ENCODE measurements at places on chromosomes 12 and 14. TPM values are rescaled to one million over a fixed set of nuclear protein-coding genes. Genes with fewer than 3 reads are reported as not detected.

DNA sequence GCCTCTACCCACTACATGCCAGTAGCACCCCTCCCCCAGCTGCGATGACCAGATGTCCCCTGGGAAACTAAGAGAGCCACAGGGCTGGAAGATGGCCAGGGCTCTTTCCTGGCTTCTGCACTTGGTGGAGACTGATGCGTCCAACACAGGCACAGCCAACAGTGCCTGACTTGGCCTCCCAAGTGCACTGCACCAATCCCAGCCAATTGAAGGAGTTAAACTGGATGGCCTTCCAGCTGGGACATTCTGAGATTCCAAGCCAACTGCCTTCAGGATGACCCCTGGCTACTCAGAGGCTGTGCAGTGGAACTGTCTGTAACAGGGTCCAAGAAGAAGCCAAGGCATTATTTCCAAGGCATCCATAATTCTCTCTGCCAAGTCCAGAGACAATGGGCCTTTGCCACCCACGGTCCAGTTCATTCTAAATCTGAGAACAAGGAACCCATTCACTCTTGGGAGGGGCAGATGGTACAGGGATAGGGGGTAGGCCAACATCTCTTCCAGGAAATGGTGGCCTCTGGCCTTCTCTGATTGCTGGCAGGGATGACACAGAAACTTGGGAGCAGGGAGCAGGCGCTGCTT is 35.2 kb downstream of the PRIMA1 start:
- H3K4me1 ChIP-seq = no peaks in the 10 kb centered on the region
- H3K27me3 ChIP-seq = no peaks in the 10 kb centered on the region
- H3K36me3 ChIP-seq = no peaks in the 10 kb centered on the region
- DNase-seq = no peak
- H3K27ac ChIP-seq = no peak overlapping the region
- no peak overlapping the region for H3K4me3 ChIP-seq

DNA sequence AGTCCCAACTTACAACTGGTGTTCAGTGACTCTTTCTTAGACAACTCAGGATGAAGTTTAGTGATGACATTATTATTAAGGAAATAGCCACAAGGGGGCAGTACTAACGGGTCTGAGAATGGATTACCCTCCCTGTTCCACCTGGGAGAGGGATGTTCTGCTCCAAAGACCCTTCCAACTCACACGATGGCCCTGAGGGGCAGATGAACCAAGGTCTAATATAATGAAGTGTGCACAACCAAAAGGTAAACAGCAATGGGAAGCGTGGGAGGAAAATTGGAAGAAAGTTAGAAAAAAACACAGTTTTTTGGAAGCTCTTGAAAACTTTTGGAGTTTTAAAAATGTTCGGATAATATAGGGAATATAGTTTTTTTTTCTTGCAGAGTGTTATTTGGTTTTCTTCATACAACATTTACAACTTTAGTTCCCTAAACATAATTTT is 24.0 kb downstream of the FGF6 start:
- H3K27ac ChIP-seq = no peak overlapping the region
- no peaks in the 10 kb centered on the region for H3K4me1 ChIP-seq
- peak; percentile 26 for DNase-seq
- H3K27me3 ChIP-seq = peaks cover 13% of the 10 kb centered on the region
- no peak overlapping the region for H3K4me3 ChIP-seq

- H3K27ac ChIP-seq = no peak overlapping the region
- no peaks in the 10 kb centered on the region for H3K36me3 ChIP-seq
- no peak for DNase-seq
- no peaks in the 10 kb centered on the region for H3K4me1 ChIP-seq
These were observed 294.5 kb downstream of the GALC start for GRCh38 chr14:87698481-87698880.

DNA sequence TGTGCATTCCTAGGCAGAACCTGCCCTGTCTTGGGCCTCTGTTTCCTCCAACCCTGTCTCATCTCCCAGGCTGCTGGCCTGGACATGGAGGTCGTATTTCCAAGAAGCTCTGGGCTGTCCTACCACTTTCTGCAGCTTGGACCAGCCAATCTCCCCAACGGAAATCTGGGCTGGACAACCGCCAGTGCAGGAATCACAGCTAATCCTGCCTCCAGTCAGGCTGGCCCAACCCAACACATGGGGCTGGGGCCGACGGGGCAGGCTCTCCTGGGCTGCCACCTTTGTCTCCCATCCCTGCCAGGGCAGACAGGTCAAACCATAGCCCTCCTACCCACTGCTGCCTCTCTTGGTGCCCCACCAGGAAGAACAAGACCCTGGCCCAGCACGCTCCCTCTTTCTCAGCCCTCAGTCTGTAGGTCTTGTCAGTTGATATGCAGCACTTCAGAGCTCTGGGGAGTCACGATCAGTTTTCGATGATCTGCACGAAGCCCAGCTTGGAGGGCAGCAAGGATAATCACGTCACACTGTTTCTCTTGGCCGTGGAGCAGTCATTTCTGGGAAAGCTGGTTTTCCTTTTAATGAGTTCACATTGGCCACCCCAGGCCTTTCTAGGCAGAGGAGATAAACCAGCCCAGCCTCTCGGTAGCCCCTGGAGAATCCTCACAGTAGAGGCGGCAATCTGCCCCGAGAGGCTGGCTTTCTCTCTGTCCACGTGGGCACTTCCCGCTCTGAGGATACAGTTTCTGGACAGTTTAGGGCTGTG is 195.2 kb upstream of the PRMT8 start:
- peaks cover 6% of the 10 kb centered on the region for H3K4me1 ChIP-seq
- H3K27ac ChIP-seq = no peak overlapping the region
- H3K27me3 ChIP-seq = peaks cover 9% of the 10 kb centered on the region
- no peak overlapping the region for H3K4me3 ChIP-seq
- no peaks in the 10 kb centered on the region for H3K36me3 ChIP-seq
- peak; percentile 41 for DNase-seq

DNA sequence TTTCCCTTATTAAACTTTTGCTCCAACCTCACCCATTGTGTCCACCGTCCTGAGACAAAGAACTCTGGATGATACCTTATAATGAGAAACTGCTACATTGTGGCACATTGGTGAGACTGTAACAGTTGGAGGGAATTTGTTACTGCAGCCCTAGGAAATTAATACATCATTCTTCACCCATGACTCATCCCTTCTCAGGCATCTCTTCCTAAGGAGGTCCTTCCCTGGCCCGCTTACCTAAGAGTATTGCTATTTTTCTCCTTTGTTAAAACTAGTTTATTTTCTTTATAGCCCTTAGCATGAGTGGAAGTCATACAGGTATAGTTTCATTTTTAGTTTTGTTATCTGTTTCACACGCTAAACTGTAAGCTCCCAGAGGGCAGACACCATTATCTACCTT is 87.1 kb downstream of the TMEM260 start:
- no peaks in the 10 kb centered on the region for H3K4me1 ChIP-seq
- no peak for DNase-seq
- H3K4me3 ChIP-seq = no peak overlapping the region
- no peaks in the 10 kb centered on the region for H3K27me3 ChIP-seq
- H3K36me3 ChIP-seq = no peaks in the 10 kb centered on the region

PRB2 gene
- not detected for total RNA-seq

- H3K4me3 ChIP-seq = no peak overlapping the region
- no peaks in the 10 kb centered on the region for H3K27me3 ChIP-seq
- no peaks in the 10 kb centered on the region for H3K4me1 ChIP-seq
- H3K36me3 ChIP-seq = no peaks in the 10 kb centered on the region
These were observed 104.3 kb upstream of the PPFIA2 start for GRCh38 chr12:81863406-81863805.

DNA sequence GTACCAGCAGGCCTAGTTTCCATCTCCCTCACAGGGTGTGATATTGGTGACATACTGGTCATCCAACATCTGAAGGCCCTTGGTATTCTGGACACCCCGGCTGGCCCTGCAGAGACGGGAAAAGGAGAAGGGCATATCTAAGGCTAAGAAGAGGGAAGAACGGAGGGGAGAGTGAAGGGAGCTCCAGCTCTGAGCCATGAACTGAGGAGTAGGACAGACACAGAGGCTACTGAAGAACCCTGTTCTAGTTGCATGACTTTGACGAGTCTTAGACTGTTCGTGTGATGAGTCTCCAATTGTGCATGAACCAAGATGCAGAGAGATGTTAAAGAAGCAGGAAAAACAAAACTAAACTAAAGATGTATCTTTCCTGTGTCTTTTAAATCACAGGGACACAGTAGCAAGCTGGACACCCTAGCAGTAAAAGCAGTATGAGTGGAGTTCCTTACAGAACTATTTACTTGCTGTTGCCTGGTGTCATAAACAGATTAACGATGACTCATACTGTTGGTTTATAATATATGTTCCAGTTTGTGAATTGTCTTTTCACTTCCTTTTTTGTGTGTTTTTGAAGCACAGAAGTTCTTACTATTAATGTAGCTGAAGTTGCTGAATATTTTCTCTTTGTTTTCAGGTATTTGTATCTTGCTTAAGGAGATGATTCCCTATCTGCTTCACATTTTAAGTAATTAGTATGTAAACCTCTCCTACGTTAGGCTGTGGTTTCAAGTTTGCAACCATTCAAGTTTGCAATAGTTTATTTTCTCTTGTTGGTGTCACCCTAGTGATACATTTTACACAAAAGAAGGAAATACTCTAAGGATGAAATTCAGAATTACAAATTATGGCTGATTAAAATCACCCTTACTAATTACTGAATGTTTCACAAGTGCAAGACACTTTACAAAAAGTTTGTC is 15.7 kb downstream of the FAR2 start:
- H3K36me3 ChIP-seq = no peaks in the 10 kb centered on the region
- H3K4me1 ChIP-seq = peaks cover 4% of the 10 kb centered on the region
- no peak overlapping the region for H3K27ac ChIP-seq
- no peaks in the 10 kb centered on the region for H3K27me3 ChIP-seq
- H3K4me3 ChIP-seq = no peak overlapping the region

DNA sequence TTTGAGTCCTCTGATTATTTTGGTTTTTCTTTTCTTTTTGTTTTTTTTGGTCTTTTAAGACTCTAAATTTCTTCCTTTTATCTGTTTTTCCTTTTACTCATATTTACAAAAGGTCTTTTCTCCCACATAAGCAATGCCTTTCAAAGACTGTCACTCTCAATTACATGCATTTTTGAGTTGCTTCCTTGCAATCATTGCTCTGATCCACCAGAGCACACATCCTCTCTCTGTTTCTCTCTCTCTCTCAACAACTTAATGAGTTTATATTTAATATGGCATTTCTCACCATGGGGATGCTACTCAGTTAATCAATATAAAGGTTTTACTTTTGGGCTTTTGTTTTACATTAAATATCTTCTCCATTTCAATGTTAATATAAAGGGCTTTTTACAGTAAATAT is 62.7 kb upstream of the OR10AD1 start:
- H3K4me3 ChIP-seq = no peak overlapping the region
- DNase-seq = no peak
- H3K36me3 ChIP-seq = no peaks in the 10 kb centered on the region
- H3K4me1 ChIP-seq = no peaks in the 10 kb centered on the region
- H3K27ac ChIP-seq = no peak overlapping the region

- no peak for DNase-seq
- H3K4me3 ChIP-seq = no peak overlapping the region
- no peaks in the 10 kb centered on the region for H3K27me3 ChIP-seq
- H3K36me3 ChIP-seq = no peaks in the 10 kb centered on the region
- no peaks in the 10 kb centered on the region for H3K4me1 ChIP-seq
These were observed 1094.0 kb downstream of the FSCB start for GRCh38 chr14:43413084-43413483.

AP1G2 gene
- total RNA-seq = 54.4 TPM

DNA sequence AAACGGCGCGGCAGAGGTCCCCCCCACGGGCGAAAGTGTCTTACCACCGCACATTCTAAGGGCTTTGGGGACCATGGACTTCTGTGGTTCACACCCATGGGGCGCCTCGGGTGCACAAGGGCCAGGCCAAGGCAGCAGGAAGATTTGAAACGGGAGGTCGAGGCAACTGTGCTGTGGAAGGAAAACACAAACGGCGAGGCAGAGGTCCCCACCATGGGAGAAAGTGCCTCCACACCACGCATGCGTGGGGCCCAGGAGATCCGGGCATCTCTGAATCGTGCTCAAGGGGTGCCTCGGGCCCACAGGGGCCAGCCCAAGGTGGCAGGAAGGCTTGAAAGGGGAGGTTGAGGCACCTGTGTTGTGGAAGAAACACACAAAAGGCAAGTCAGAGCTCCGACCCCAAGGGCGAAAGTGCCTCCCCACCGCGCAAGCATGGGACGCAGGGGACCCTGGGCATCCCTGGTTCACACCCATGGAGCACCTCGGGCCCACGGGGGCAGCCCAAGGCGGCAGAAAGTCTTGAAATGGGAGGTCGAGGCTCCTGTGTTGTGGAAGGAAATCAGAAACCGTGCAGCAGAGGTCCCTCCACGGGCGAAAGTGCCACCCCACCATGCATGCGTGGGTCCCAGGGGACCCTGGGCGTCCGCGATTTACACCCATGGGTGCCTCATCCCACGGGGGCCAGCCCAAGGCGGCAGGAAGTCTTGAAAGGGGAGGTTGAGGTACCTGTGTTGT is 371.0 kb downstream of the ALG10 start:
- no peaks in the 10 kb centered on the region for H3K27me3 ChIP-seq
- peak; percentile 10 for DNase-seq
- H3K36me3 ChIP-seq = no peaks in the 10 kb centered on the region

PZP gene
- 0.59 TPM for total RNA-seq

GRCh38 chr12:71475280-71475679 is 35.7 kb downstream of the LGR5 start:
- peak; percentile 13 for DNase-seq
- H3K36me3 ChIP-seq = no peaks in the 10 kb centered on the region
- peak overlapping the region; percentile 73 for H3K27ac ChIP-seq
- H3K4me1 ChIP-seq = no peaks in the 10 kb centered on the region

- no peaks in the 10 kb centered on the region for H3K36me3 ChIP-seq
- H3K27ac ChIP-seq = no peak overlapping the region
- DNase-seq = no peak
- H3K4me1 ChIP-seq = no peaks in the 10 kb centered on the region
- no peaks in the 10 kb centered on the region for H3K27me3 ChIP-seq
These were observed 1.4 kb downstream of the JPH4 start for GRCh38 chr14:23577004-23577681.

DNA sequence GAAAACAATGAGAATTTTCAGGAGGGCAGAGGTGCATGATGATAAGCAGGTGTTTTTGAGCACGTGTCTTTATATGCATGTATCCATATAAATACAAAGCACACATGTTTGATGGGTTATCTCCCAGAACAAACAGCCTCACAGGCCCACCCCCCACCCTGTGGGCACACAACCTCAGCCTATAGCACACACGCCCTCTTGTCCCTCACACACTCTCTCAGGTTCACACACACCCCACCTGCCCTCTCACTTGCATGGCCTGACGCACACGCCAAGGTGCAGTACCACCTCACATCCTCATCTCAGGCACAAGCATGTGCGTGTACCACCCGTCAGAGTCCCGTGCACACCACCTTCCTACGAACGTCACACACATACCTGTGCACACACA is 8.6 kb upstream of the KRT8 start:
- no peaks in the 10 kb centered on the region for H3K27me3 ChIP-seq
- no peaks in the 10 kb centered on the region for H3K4me1 ChIP-seq
- no peaks in the 10 kb centered on the region for H3K36me3 ChIP-seq

- H3K36me3 ChIP-seq = no peaks in the 10 kb centered on the region
- no peak for DNase-seq
- no peaks in the 10 kb centered on the region for H3K4me1 ChIP-seq
- no peak overlapping the region for H3K4me3 ChIP-seq
- no peaks in the 10 kb centered on the region for H3K27me3 ChIP-seq
These were observed 239.2 kb upstream of the RMST start for GRCh38 chr12:97223419-97223818.
